T1000 (cell line): ENCODE measurements at places on chromosomes 6 and 20.

DNA sequence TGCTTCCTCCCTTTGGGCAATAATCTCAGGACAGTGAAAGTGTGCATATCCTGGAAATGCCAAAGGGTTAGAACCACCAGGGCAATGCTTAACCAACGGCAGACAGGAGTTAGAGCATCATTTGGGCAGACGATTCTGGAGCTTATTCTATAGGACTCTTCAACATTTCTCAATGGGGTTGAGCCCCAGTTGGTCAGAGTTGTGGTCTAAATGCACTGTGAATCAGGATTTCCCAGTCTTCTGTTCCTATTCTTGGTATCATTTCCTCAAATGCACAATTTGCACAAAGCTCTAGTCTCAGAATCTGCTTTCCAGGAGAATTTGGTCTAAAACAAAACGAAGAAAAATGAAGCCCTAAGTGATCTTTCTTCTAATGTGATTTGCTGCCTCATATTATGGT lies 389.6 kb upstream of the JAG1 start:
- DNase-seq: no peak

- no peak for DNase-seq
Observed at GRCh38 chr6:78476561-78476960, 390.8 kb upstream of the IRAK1BP1 start.

- no peak for DNase-seq
Observed at GRCh38 chr20:31707994-31708735, 14.5 kb downstream of the BCL2L1 start.

- DNase-seq: no peak
Observed at GRCh38 chr6:113875470-113875869, 18.3 kb downstream of the MARCKS start.
